ELR (cell line): ENCODE measurements at places on chromosomes 7 and 10.
A peak's percentile ranks its signal among the peaks of the same experiment; 100 is the strongest.

DNA sequence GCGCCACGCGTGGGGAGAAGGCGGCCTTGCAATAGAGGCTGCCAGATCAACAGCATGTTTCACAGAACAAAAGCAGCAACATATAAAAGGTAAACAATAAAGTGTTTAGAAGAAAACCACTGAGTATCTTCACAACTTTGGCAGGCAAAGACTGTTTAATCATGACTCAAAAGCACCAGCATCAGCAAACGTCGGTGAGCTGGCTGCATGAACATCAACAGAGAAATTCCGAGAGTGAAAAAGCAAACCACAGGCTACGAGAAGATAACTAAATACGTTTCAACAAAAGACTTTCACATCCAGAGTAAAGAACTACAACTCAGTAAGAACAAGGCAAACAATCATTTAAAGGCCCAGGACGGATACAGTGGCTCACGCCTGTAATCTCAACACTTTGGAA, 172.0 kb downstream of the MAD1L1 start:
- DNase-seq: no peak

DNA sequence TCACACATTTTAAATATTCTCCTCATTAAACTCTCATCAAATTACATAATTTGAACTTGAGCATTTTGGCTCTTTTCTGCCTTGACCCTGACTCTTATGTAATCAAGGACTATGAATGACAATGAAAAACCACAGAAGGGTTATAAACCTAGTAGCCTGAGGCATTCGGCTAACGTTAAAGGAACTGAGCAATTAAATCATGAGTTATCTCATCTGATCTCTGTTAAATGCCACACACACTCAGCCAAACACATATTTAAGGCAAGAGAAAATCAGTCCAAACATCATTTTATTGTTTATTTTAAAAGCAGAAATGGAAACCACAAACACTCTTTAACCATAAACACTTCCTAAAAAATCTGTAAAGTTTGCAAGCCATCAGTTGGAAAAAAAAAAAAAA, 204.3 kb downstream of the DGKI start:
- peak; percentile 75 for DNase-seq

DNA sequence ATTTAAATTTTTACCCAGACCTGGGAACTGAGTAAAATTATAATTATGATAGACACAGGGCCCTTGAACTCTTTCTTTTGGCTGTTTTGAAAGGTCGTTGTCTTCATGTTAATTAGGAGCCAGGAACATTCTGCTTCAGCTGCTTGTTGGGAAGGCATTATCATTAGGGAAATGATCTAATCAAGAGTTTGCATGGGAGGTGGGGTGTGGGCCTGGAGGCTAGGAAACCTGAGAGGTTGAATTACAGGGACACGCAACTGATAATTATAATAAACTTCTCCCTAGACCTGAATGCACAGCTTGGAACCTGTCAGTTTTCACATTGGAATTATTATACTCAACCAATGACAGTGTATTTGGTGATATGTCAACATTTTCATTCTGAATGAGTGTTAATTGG, 237.7 kb downstream of the CACNB2 start:
- no peak for DNase-seq

DNA sequence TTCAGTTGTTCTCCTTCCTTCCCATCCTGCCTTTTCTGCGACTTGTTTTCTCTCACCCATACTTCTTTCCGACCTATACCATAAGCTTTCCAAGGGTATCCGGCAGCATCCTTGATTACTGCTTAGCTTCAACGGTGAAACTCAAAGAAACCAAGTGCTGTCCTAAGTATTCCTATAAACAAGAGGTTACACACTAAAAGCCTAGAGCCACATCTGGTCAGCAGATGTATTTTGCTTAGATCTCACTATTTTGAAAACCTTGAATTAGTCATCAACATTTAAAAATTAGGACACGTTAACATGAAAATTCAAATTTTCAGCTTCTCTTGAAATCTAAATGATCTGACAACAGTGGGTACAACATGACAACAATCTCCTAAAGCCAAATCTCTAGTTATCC, 20.0 kb downstream of the ARHGAP21 start:
- DNase-seq: peak; percentile 78

DNA sequence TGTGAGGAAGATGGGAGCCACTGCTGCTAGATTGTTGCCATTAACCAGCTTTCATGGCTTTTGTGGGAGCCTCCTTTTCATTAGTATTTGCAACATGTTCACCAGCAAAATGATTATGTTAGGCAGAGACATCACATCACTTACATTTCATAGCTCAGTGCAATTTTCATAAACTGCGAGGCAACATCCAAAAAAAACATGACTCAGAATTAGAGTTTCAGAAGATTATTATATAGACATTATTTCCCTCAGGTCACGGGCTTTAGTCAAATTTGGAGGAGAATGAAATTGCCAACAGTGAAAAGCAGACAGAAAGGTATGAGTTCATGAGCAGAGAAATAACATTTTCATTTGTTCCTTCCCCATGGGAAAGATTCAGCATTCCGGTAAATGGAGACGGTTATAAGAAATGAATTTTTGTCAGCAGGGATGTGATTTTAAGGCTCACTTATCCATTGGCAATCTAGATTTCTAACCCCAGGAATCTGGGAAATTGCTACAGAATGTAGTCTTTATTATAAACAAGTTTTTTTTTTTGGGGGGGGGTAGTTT, 573.2 kb downstream of the AUTS2 start:
- DNase-seq: no peak

DNA sequence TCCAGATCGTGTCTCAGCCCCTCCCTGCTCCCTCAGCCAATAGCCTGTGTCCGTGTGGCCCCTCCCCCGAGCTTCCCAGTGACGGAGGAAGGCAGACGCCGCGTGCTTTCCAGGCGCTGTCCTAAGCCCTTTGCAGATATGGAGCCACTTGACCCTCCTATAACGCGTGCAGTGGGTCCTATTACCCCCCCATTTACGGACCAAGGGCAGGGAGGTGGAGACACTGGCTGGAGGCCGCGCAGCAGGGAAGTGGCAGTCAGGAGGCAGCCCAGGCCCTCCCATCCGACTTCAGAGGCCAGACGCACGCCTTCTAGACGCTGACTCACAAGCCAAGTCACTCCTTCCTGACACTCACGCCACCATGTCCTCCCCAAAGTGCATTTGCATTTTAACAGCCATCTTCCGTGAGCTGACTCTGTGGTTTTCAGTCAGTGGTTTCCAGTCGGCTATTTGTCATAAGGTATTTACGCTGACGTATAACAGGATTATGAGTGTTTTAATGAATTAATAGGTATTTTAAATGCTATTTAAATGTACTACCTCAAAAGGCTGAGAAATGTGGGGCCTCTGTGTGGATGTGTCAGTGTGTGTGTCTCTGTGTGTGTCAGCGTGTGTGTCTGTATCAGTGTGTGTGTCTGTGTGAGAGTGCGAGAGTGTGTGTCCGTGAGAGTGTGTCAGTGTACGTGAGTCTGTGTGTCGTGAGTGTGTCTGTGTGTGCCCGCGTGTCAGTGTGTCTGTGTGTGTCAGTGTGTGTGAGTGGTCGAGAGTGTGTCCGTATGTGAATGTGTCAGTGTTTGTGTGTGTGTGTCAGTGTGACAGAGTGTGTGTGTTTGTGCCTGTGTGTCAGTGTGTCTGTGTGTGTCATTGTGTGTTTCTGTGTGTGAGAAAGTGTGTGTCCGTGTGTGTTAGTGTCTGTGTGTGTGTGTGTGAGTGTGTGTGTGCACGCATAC, 92.0 kb upstream of the INSIG1 start:
- peak; percentile 99 for DNase-seq

- peak; percentile 88 for DNase-seq
These were observed 12.0 kb upstream of the AKR1B1 start for GRCh38 chr7:134470864-134471263.

DNA sequence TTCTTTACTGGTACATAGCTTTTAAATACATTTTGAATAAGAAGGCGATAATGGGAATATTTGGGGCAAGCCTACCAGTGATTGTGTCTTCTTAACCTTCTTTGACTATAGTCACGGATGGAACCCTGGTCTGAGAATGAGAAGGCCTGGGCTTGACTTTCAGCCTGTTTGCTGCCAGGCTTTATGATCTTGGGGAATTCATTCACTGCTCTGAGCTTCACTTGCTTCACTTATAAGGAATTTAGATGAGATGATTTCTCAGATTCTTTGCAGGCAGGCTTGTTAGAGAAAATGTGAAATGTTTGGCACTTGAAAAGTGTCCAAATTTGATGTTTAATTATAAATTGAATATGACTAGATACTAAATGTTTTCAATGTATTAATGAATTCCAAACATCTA, 42.5 kb downstream of the NUP205 start:
- no peak for DNase-seq

- DNase-seq: no peak
These were observed 17.1 kb downstream of the MBL2 start for GRCh38 chr10:52755297-52756062.

DNA sequence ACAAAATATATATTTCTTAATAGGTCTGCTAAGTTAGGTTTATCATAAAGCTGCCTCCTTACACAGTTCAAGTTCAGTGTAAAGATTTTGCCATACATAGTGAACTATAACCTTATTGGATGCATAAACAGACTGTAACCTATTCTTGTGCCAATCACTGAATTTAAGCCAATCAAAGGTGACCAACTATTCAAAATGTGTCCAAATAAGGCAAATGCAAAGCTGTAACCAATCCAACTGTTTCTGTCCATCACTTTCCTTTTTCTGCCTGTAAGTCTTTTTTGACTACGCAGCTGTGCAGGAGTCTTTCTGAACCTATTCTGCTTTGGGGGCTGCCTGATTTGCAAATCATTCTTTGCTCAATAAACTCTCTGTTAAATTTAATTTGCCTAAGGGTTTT, 11.6 kb upstream of the DNMBP start:
- DNase-seq: no peak

DNA sequence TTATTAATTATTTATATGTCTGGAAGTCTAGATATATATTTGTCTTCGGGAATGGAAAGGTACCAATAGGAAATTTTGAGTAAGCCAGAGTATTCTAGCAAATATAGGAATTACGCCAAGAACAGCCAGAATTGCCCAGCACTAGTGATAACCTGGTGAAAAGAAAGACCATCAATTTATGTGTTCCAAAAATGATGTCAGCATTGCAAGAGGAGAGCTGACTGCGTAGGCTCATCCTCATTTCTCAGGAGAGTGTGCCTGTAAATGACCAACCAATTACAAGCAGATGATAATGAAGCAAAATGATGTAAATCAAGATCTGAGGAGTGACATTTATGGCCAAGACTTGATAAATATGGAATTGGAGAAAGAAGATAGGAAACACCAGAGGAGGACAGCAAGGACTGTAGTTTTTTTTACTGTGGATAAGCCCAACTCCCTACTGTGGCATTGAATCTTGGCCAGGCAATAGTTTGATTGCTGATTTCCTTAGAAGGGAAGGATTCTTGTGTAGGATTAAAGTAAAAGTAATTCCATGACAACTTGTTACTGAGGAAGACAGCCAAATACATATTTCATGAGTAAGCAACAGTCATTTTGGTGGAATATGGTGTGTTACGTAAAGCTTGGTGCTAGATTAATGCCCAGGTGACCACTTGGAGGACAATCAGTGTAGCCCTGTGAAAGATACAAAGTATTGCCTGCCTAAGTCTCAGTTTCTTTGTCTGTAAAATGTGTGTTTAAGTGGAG, 590.8 kb downstream of the AUTS2 start:
- no peak for DNase-seq

DNA sequence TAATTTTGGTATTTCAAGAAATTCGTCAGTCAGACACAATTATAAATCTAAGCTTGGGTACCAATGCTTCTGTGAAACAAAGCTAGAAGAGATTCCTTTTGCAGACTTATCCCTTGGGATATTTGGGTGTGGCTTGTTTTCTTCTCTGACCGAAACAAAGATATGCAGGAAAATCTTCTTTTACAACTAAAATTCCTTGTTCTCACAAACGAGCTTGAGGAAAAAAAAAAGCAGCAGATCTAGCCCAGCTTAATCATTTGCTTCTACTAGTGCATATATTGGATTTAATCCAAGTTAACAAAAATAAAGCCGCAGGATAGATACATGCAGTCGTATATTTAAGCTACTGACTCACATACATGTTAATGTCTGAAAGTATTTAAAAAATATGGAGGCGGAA, 104.2 kb downstream of the PRTFDC1 start:
- no peak for DNase-seq

DNA sequence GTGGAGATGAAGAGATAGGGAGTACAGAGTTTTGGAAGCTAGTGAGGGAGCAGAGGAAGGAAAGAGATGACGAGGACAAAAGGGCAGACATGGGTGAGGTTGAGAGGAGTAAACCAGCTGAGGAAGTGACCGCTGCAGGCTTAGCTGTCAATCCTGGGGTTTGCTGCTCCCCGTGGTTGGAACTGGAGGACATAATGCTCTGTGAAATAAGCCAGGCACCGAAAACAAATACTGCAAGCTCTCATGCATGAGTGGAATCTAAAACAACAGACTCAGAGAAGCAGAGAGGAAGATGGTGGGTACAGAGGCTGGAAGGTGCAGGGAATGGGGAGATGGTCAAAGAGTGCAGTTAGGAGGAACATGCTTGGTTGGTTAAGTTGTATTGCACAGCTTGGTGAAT, 482.2 kb upstream of the C7orf33 start:
- DNase-seq: no peak

DNA sequence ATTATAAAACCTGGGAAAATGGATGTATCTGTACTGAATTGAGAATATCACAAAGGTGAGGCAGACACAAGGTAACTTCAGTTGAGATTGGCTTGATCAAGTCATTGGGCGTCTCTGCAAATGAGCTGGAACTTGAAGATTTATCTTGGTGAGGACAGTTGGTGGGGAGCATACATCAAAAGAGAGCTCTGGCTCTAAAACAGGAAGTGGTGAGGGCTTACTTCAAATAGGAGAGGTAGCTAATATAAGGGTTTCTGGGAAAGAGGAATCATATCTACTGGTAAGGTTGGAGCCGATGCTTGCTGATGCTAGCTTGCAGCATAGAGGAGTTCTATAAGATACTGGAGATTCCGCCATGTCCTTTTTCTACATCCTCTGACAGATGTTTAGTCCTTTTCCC, 39.9 kb upstream of the FGL2 start:
- DNase-seq: no peak

DNA sequence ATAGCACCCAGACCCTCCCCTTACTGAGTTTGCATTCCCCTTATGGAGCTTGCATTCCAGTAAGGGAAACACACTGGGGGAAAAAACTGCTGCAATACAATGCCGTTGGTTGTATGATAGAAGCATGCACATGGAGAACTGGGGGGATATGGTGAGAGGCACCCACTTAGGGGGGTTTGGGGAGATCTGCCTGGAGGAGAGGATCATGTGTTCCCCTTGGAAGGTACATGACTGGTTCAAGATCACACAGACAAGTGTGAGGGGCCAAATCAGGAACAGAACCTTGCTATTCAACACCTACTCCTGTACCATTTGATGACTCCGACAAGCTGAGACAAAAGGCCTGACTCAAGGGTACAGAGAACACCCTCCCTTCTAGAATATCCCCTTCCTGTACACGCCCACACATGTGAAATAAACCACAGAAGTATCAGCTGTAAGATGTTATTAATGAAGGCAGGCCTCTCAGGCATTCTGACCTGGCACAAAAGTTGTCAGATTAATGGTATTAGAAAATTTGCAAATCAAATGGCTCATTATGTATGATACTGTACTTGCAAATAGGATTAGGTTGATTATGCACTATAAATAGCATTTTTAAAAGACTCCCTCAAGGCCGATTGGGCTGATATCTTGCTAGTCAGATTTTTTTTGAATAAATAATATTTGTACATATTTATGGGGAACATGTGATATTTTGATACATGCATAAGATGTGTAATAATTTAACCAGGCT, 122.2 kb downstream of the NPY start:
- DNase-seq: peak; percentile 5

GRCh38 chr10:110746254-110746826, 102.2 kb downstream of the RBM20 start:
- DNase-seq: peak; percentile 69

GRCh38 chr10:102633287-102633686, 11.0 kb upstream of the TRIM8 start:
- DNase-seq: peak; percentile 87
